Heart left ventricle (tissue), 16 donors: ENCODE measurements at places on chromosomes 7 and 10.
A peak's percentile ranks its signal among the peaks of the same experiment; 100 is the strongest.

DNA sequence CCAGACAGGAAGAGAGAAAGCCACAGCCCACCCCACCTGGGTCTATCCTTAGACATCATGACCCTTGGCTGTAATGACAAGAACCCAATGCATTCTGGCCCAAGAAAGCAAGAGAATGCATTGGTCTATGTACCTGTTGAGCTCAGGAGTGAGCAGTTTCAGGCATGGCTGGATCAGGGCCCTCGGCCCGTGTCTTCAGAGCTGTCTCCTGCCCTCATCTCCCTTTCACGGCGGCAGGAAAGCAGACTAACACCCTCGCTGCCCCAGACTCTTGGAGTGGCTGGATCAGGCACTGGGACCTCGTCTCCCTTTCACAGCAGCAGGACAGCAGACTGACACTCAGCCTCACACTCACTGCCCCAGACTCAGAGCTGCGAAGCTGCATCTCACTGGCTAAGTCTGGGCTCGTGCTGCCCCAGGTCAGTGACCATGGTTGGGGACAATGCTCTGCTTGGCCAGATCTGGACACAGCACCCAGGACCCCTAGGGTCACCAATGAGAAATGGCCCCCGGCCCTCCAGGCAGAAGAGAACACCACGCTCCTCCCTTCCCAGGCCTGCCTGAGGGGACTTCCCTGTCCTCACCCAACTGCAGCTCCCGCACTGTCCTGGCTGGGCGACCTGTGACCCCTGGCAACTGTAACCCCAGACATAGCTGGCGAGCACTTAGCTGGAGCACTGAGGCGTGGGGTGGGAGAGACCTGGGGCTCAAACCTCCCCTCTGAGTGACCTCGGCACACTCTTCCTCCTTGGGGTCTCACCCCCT, 12.9 kb upstream of the PDGFA start:
- no peaks in the 10 kb centered on the region for H3K27me3 ChIP-seq
- no peaks in the 10 kb centered on the region for H3K36me3 ChIP-seq
- H3K4me3 ChIP-seq = no peak overlapping the region
- no peaks in the 10 kb centered on the region for H3K4me1 ChIP-seq

DNA sequence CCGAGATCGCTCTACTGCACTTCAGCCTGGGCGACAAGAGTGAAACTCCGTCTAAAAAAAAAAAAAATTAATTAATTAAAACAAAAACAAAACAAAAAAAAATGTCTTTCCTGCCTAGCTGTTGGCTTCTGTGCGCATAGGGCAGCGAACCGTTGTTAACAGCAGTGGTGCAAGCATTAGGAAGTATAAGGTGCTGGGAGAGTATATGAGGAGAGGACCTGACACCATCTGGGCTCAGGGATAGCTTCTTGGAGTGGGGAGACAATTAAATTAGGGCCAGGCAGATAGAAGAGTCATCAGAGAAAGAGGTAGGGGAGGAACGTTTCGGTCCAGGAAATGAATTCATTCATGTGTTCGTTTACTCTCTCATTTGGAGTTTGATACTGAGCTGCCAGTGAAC, 46.2 kb upstream of the EZH2 start:
- H3K4me1 ChIP-seq = no peaks in the 10 kb centered on the region
- no peak overlapping the region for H3K27ac ChIP-seq
- no peaks in the 10 kb centered on the region for H3K27me3 ChIP-seq
- H3K36me3 ChIP-seq = no peaks in the 10 kb centered on the region

DNA sequence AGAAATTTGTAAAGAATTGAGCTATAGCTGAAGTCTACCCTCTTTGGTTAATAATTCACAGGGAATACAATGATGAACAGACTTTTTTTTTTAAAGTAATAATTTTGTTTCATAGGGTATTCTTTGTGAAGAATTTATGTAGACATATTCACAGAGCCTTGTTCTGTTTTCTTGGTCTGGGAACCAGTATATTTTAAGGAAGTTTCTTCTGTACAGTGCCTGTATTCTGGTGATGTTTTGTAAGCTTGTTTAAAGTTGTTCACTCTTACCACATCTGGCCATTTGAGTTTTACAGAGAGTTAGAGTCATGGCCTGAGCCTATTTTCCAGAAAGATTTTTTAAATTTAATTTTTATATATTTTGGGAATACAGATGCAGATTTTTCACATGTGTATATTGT, 70.3 kb downstream of the CCSER2 start:
- no peak for DNase-seq
- no peak overlapping the region for H3K27ac ChIP-seq
- H3K4me3 ChIP-seq = no peak overlapping the region
- H3K27me3 ChIP-seq = no peaks in the 10 kb centered on the region
- H3K36me3 ChIP-seq = no peaks in the 10 kb centered on the region

- no peaks in the 10 kb centered on the region for H3K4me1 ChIP-seq
- no peak for DNase-seq
- no peaks in the 10 kb centered on the region for H3K27me3 ChIP-seq
- H3K36me3 ChIP-seq = peaks cover 3% of the 10 kb centered on the region
Observed at GRCh38 chr7:102222445-102222844, 64.2 kb upstream of the SH2B2 start.

- no peaks in the 10 kb centered on the region for H3K36me3 ChIP-seq
- peak; percentile 15 for DNase-seq
- H3K4me3 ChIP-seq = no peak overlapping the region
- no peaks in the 10 kb centered on the region for H3K4me1 ChIP-seq
- H3K27ac ChIP-seq = no peak overlapping the region
Observed at GRCh38 chr10:132113206-132113605, 47.5 kb downstream of the JAKMIP3 start.

DNA sequence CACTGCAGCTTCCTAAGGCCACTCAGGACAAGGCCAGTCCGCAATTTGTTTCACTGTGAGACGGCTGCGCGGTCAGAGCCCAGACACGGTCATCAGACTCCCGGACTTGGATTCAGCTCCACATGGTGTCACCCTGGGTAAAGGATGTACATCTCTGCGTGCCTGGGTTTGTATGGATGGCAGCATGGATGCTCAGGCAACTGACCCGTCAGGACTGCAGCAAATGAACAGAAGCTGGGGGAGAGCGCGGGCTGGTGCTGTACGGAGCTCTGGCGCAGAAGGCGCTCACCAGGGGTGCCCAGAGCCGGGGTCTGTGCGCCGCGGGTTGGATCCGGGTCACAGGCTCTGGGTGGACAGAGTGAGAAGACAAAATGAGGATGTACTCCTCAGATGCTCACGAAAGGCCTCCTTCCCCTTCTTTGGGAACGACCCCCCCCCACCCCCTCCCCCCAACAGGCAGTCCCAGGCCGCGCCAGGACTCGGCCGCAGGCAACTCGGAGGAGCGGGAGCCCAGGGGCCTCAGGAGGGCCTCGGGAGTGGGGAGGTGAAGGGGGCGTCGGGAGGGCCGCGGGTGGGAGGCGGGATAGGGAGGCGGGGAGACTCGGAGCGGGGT, 92.4 kb downstream of the CXCL12 start:
- peak overlapping the region; percentile 31 for H3K4me3 ChIP-seq
- no peak for DNase-seq
- H3K36me3 ChIP-seq = no peaks in the 10 kb centered on the region
- H3K27ac ChIP-seq = no peak overlapping the region

DNA sequence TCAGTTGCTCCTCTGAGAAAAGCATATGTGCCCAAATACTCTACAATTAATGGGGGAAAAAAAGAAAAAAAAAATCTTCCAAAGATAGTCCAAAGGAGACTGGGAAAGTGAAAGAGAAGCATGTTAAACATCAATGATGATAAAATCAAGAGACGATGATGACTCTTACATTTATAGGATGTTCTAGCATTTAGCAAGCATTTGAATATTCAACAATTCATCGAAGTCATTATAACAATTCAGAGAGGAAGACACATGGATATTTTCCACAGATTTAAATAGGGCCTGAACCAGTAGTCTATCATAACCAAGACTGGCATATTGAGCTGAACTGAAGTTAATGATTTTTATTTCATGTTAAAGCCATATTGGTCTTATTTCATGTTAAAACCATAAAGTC, 528.4 kb downstream of the INHBA start:
- no peak overlapping the region for H3K4me3 ChIP-seq
- no peak for DNase-seq
- no peaks in the 10 kb centered on the region for H3K4me1 ChIP-seq
- no peaks in the 10 kb centered on the region for H3K36me3 ChIP-seq
- H3K27ac ChIP-seq = no peak overlapping the region
- no peaks in the 10 kb centered on the region for H3K27me3 ChIP-seq

- H3K27me3 ChIP-seq = no peaks in the 10 kb centered on the region
- peak; percentile 97 for DNase-seq
- peaks cover 10% of the 10 kb centered on the region for H3K4me1 ChIP-seq
- H3K4me3 ChIP-seq = peak within 1 kb of the TSS; percentile 77
- peaks cover 6% of the 10 kb centered on the region for H3K36me3 ChIP-seq
- peak within 1 kb of the TSS; percentile 29 for H3K27ac ChIP-seq
Observed at GRCh38 chr7:87345166-87345927, at the start of gene CROT. Gene CROT (plus strand): TSS chr7:87345664. CDS start chr7:87349069, 3,405 bp downstream.

DNA sequence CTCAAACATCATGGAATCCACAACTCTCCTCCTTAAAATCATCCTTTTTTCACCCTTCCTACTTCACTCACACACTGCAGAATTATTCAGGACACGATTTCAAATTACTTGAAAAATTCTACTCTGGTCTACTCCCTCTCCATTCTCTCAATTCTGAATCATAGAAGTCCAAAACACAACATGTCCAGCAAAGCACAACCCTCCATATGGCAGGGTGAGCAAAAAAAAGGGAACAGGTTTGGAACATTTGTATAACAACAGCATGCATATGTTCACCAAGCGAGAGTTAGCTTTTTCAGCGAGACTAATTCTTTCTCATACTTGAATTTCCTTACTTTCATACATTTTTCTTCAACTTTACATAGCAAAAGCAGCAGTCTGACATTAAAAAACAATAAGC, 73.4 kb downstream of the ABI1 start:
- no peak overlapping the region for H3K27ac ChIP-seq
- H3K36me3 ChIP-seq = no peaks in the 10 kb centered on the region
- peaks cover 2% of the 10 kb centered on the region for H3K4me1 ChIP-seq
- DNase-seq = no peak
- H3K27me3 ChIP-seq = no peaks in the 10 kb centered on the region
- no peak overlapping the region for H3K4me3 ChIP-seq

GRCh38 chr10:4231439-4231838, 446.4 kb upstream of the KLF6 start:
- H3K4me3 ChIP-seq = no peak overlapping the region
- no peaks in the 10 kb centered on the region for H3K36me3 ChIP-seq
- no peaks in the 10 kb centered on the region for H3K27me3 ChIP-seq
- no peak overlapping the region for H3K27ac ChIP-seq
- no peaks in the 10 kb centered on the region for H3K4me1 ChIP-seq

DNA sequence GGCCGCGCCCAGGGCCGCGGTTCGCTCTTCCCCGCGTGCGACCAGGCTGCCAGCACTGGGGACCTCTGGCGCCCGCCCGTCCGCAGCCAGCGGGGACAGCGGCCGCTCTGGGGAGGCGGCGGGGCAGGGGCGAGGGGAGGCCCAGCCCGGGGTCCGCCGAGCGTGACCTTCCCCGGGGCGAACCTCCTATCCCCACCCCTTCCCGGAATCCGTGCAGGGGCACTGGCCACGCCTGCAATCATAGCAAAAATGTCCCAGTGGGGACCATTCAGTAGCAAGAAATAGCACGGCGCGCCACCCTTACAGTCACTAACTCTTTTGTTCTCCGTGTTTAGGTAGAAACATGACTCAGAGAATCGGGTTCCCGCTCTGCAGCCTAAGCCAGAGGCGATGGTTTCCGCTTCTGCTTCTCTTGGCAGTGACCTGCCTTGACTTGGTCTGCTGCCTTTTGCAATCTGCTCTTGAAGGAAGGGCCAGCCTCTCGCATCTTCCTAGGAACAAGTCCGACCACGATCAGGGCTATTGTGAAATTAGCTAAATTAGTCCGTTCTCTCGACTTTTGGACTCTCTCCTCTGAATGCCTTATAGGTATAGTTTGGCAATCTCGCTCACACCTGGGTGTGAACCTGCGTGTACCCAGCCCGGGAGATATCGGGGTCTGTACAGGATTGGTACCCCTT, 79.3 kb upstream of the ACBD5 start:
- H3K4me1 ChIP-seq = no peaks in the 10 kb centered on the region
- peak overlapping the region; percentile 46 for H3K4me3 ChIP-seq
- H3K36me3 ChIP-seq = no peaks in the 10 kb centered on the region
- H3K27ac ChIP-seq = peak overlapping the region; percentile 53

DNA sequence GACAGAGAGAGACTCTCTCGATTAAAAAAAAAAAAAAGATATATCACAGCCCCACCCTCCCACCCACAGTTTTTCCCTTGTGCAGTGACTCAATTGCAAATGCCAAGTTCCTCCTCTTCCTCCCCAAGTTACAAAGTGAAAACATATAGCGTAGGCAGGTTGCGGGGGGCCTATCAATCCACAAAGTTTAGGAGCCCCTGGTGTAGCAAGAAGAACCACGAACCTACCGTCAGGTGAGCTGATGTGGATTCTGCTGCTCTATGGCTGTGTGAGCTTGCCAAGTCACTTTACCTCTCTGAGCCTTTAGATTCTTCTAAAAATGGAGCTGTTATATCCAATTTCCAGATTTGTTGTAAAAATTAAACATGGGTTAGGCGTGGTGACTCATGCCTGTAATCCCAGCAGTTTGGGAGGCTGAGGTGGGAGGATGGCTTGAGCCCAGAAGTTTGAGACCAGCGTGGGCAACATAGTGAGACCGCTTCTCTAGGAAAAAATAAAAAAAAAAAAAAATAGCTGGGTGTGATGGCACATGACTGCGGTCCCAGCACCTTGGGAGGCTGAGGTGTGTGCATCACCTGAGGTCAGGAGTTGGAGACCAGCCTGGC, 8.2 kb upstream of the RHBDD2 start:
- no peaks in the 10 kb centered on the region for H3K27me3 ChIP-seq
- H3K4me1 ChIP-seq = peaks cover 10% of the 10 kb centered on the region

GRCh38 chr10:1672001-1672781, 65.1 kb downstream of the ADARB2 start:
- no peak overlapping the region for H3K4me3 ChIP-seq
- no peaks in the 10 kb centered on the region for H3K27me3 ChIP-seq
- no peaks in the 10 kb centered on the region for H3K4me1 ChIP-seq
- no peak overlapping the region for H3K27ac ChIP-seq

DNA sequence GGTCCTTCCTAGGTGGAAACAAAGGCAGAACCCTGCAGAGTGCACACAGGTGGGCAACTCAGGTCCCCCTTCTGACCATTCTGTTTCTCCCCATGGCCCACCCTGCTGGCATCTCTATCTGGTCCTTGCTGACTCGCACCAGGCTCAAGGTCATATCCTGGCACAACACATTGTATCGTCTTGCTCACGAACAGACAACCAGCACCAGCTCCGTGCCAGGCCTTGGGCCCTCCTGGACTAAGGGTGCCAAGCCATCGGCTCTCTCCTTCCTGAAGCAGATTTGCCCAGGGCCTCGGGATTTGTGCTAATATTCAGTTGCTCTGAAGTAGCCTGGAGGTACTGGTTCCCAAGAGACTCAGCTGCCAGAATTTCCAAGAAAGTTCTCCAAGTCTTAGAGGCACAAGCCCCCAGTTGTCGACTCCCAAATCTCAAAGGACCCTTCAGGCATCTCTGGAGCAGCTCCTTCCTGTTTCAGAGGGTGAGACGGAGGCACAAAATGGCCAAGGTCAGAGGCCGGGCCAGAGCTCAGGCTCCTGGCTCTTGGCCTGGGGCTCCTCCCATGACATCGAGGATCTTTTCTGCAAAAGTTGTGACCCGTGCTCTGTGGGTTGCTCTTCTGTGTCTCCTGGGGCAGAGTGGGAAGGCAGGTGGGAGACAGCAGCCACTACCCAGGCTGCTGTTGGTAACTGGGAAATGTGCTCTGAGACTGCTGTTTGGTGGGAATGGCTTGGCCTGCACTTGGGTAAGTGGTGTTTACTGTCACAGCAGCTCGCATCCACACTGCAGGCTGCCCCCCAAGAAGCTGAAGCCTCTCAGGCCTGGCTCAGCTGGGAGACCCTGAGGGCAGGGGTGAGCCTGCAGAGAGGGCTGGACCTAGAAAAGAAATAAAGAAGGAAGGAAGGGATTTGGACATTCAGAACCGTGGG, 121.3 kb downstream of the RGS10 start:
- peaks cover 22% of the 10 kb centered on the region for H3K4me1 ChIP-seq
- DNase-seq = peak; percentile 54
- peak overlapping the region; percentile 59 for H3K27ac ChIP-seq
- no peaks in the 10 kb centered on the region for H3K36me3 ChIP-seq
- H3K27me3 ChIP-seq = no peaks in the 10 kb centered on the region
